Astrocyte of the spinal cord (primary cell): ENCODE measurements at places on chromosomes 2 and 18.

DNA sequence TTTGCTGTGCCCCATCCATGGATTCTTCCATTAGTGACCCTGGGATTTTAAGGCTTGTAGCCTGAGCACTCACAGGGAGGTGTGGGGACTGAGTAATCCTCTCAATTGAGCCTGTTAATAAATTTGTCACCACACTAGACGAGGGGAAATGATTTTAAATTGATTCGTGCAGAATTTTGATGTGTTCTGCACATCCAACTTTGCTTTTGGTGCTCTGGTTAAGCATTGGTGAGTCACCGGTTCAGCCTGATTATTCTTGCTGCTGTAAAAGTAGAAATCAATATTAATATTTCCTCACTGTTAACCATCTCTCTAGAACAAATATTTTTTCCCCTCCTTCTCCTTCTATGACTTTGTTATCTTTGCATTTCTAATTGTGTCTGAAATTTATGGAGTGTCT, 482.0 kb downstream of the TSN start:
- no peak for DNase-seq

GRCh38 chr18:70513502-70514171, 224.8 kb downstream of the SOCS6 start:
- no peak for DNase-seq

DNA sequence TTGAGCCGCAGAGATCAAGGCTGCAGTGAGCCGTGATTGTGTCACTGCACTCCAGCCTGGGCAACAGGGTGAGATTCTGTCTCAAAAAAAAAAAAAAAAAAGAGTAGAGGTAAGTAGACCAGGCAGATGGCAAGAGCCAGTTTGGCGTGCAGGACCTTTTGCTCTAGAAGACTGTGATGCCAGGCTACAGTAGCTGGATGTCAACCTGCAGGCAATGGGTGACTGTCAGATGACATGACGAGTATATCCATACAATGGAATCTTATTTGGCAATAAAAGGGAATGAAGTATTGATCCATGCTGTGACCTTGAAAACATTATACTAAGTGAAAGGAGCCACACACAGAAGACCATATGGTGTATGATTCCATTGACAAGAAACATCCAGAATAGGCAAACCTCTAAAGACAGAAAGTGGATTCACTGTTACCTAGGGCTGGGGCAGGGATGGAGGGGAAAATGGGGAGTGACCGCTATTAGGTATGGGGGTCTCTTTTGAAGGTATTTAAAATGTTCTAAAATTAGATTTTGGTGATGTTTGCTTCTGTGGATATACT, 11.2 kb upstream of the DGUOK start:
- no peak for DNase-seq

DNA sequence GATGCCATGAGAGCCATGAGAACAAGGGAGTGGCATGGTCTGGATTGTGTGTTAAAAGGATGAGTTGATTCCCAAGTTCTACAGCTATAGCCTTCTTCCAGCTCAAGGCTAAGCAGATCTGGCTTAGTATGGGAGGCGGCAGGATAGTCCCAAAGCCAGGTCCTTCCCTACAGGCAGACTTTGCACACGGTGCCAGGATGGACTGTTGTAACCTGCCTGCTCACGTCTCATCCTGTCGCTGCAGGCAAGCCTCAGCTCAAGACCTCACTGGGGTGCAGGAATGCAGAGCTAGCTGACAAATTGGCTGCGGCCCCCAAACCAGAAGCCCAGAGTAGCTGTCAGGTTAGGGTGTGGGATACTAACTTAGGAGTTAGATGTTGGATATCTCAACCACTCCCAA, 28.8 kb upstream of the IGFBP5 start:
- no peak for DNase-seq

DNA sequence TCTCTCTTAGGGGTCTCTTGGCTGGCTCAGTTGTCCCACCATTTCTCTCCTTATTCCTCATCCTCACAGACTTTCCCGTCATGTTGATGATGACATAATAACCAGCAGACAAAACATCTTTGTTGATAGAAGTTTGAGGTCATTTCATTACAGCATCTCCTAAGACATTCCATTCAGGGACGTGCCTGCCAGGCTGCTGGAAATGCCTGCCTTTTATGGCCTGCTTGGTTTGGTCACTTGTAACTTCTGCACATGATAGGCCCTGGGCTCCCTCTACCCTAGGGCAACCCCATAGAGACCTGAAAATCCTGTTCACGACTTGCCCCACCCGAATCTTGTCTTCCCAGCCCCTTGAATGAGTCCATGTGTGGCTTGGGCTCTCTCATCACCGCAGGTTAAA, 81.7 kb downstream of the SDC1 start:
- peak; percentile 65 for DNase-seq

DNA sequence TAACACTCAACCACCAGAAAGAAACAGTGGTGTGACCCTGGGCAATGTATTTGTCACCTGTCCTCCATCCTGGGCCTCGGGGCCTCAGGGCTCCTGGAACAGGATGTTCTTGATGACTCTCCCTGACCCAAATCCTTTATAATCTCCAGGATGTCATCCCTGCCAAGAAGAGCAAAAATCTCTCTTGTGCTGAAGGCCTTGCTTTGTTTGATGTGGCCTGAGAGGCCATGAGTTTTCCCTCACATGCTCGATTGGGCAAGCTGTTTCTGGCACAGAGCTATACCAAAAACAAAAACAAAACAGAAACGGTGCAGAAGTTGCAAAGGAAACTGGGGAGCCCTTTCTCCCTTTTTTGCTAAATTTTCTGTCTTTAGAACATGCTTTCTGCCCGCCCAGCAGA, 35.7 kb upstream of the ST3GAL5 start:
- DNase-seq, result peak; percentile 19

DNA sequence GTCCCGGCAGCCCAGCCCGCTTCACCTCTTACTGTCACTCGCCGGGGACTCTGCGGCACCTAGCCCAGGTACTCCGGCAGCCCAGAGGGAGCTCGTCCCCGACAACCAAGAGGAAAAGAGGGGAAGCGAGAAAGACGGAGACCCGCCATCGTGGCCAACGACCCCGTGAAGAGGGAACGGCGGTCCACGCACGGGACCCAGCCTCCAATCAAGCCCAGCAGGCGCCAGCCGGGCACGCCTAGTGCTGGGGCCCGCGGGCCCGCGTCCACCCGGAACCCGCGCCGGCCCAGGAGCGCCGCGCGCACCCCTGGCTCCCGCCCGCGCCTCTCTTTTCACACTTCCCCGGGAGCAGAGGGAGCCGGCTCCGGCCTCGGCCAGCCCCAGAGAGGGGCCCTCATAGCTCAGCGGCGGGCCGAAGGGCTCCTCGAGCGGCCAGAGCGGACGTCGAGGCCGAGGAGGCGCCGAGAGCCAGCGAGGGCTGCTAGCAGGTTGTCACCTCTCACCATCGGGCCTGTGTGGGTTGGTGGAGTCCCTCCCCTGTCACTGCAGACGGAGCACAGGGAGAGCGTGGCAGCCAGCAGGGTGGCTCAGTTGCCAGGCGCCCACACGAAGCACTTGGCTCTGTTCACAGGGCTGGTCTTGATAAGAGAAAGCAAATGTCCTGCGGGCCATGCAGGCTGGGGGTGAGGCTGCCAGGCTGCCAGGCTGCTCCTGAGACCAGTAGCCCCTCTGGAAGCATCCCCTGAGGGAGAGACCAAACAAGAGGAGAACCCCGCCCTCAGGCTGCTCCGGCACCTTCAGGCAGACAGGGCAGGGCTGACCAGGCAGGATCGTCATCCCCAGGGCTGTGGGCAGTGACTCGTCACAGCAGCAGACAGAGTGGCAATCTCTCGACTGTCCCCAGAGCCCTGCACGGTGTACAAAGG, 36.9 kb upstream of the KLF11 start:
- DNase-seq, result no peak
